H54 (cell line): ENCODE measurements at places on chromosomes 5 and 9.

- no peak for DNase-seq
Observed at GRCh38 chr5:111863801-111864200, 106.8 kb upstream of the NREP start.

- no peak for DNase-seq
Observed at GRCh38 chr5:141919218-141920119, 4.2 kb upstream of the DELE1 start.

DNA sequence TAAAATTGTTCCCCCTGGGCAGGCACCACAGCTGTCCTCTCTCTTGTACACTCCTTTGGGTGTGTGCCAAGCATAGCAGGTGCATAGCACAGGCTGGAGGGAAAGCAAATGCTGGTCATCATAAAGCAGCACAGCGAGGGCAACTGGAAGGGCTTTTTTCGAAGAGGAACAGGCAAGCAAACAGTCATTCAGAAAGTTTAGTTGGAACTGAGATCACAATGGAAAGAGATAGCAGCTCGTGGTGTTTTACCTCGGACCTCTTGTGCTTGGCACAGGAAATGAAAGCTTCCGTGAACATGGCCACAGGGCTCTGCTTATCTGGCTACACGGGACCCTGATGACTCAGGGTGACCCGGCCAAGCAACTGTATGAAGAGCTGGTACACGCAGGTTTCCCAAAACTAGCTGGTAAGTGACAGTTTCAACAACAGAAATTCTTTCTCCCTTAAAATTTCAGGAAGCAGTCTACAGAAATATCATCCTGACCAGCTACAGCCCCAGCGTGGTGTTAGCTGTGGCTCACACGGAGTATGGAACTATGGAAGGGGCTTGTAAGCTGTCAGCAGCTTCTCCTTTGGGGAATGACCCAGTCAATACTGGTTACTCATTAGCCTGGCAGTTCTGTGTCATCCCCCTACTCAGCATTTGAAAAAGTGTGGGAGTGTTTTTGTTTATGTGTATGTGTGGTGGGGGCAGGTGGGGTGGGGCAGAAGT lies 48.1 kb downstream of the POC5 start:
- peak; percentile 33 for DNase-seq

DNA sequence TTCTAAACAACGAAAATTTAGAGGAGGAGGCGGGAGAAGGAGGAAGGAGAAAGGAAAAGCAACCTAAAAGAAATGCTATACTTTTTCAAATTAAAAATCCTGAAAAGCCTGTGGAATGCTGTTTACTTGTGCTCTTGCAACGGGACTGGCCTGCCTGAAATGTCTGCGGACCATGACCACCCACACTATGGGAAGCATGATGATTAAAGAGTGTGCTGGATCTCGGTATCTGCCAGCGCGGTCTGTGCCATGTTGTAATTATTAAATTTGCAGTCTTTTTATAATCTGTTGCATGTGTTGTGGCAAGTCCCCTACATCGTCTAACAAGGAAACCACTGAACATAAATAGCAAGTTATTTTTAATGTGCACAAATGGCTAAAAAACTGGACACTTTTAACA lies 111.4 kb downstream of the FANCC start:
- DNase-seq: no peak

DNA sequence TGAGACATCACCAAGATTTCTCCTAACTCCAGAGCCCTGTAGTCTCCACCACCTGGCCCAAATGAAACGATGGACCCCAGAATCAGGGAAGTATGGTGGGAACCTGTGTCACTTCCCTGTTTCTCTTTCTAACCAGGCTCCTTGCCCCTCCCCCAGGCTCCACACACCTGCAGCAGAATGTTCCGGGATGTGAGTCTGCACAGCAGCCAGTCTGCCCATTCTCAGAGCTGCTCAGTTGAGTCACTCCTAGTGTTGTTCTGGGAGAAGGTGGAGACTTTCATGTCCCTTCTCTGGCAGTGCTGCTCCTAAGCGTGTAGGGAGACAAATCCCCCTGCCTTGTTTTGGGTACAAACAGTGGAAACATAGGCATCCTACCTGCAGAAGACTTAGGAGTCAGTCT lies 76.0 kb upstream of the XPA start:
- no peak for DNase-seq
